ENCODE measurements at places on chromosomes 1 and 21.

- DNase-seq, result no peak
These were observed 95.0 kb upstream of the MROH9 start for GRCh38 chr1:170840371-170840770.

- no peak for DNase-seq
These were observed 598.6 kb downstream of the NPHP4 start for GRCh38 chr1:5393603-5394002.

DNA sequence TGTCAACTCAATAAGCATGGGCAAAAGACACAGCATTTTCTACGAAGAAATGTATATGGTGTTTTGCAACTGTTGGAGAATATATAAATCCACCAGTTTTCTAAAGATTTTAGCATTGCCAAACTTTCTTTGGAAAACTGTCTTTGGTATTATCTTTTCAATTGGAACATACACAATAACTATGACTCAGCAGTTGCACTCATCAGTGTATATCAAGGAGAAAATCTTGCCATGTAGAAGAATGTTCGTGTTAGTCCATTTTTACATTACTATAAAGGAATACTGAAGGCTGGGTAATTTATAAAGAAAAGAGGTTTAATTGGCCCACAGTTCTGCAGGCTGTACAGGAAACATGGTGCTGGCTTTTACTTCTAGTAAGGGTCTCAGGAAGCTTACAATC is 41.1 kb downstream of the PRKAA2 start:
- DNase-seq, result no peak

DNA sequence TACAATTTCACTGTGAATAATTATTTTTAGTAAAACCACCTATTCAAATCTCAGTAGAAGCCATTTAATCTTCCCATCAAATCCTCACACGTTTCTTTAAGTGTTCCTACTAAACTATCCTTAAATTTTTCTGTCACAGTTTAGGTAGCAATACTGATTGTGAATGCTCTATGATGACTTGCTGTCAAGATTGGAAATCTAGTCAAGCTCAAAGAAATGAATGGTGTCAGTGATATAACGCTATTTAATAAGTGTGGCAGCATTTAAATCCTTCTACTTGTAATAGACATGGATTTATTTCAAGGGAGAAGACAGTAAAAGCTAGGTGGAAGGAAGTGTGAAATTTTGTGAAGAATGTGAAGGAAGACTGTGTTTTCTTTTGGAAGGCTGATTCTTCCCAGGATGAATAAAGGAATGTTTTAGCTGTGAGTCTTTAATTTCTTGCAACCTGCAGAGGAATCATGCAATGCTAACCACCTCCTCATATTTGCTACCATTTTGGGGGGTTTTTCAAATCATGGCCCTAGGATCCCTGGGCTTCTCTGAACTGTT is 936.7 kb upstream of the NEGR1 start:
- no peak for DNase-seq

DNA sequence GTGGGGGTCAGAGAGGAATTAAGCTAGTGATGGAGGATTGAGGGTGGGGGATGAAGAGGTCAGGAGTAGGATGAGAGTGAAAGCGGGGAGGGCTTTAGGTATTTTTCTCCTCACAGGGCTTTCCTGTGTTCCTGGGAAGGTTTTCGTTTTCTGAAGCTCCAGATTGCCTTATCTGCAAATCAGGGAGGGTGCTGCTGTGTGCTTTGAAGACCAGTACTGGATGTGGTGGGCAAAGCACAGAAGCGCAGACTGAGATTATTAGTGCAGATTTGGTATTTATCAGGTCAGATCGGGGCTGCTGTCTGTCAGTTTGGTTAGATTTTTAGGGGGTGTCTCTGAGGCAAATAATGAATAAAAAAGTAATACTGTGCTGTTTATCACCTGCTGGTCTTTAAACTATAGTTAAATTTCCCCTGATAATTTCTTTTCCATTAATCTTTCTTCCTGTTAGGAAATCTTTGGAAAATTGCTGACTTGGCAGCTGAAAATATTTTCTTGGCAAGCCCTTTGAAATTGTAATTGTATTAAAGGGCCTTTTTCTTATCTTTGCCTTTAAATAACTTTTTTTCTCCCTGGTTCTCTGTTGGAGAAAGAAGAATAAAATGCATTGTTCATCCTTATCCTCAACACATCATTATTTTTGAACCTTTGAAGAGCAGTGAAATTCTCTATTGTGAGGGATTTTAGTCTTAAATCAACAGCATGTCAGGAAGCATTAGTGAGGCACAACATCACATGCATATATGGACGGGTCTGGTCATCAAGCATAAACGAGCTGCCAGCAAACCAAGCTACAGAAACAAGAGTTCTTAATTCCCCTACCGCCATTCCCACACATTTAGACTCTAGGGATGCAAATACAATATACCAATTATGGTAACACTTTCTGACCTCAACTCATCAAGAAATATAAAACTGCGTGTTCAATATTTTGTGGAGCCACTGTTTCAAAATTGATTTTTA is 139.6 kb downstream of the S1PR1 start:
- no peak for DNase-seq

GRCh38 chr21:16945580-16945979 is 567.3 kb upstream of the CXADR start:
- no peak for DNase-seq

DNA sequence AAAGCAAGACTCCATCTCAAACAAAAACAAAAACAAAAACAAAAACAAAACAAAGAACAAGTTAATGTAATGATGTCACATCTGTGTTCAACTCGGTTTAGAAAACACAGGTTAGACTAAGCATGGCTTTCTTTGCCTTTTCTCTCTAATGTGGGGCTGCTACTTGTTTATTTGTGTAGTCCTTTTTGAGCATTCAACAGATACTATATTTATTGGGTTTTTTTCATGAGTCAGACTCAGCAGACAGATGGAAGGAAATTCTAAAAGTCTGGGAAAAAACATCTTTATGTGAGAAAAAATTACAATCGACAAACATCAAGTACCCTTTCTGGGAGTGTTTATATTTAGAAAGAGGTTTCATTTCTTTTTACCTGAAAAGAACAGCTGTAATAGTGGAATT is 22.3 kb upstream of the OTUD3 start:
- no peak for DNase-seq

GRCh38 chr1:52659356-52659755 is 26.4 kb downstream of the SHISAL2A start:
- DNase-seq, result no peak

DNA sequence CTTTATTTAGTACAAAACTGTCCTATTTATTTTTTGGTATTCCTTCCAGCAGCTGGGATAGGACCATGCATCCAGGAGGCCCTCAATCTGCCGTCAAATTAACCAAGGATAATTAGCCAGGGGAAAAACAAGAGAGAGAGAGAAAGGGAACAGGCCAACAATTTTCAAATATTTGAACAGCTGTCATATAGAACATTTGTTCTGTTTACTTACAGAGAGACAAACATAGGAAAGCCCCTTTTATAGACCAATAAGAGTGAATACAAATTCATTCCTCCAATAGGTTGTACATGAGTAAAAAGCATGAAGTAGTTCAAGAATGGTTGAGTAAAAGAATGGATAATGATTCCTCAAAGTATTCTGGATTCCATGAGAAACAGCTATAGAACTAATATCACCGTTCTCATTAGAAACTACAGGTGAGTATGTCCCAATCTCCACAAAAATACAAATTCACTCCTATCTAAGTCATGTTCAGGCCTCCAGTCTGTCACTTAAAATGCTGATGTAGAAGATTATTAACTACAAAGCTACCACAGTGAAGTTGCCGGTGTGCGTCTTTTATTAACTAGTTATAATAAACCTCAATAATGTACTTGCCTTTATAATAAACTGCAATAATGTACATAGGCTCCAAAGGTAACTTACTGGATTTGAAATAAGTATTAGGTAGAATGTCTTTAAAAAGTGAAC is 64.8 kb upstream of the GNG4 start:
- no peak for DNase-seq

DNA sequence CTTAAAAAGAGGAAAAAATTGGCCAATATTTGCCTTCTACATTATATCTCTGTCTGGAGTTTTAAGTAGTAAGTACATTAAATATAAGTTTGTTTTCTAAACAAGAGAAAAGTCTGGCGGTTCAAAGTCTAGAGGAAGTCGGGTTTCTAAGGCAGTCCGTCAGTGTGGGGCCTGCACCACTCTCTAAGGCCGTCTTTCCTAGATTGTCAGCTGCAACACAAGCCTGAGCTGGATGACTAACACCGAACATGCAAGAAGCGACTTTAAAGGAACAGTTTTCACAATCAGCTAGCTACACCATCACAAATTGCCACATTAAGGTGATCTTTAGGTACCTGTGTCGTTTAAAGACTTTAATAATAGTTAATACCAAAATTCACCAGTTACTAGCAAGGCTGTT is 19.6 kb downstream of the CCSAP start:
- DNase-seq, result no peak

- DNase-seq, result no peak
These were observed 8.2 kb upstream of the TNFRSF25 start for GRCh38 chr1:6473974-6474814.

- no peak for DNase-seq
These were observed at the start of gene KRTAP12-1 for GRCh38 chr21:44681861-44682579. Gene KRTAP12-1 (minus strand): TSS chr21:44682163. CDS start chr21:44682123, 40 bp downstream.

GRCh38 chr1:201383647-201384405 is 6.3 kb upstream of the TNNT2 start:
- no peak for DNase-seq

- DNase-seq, result no peak
These were observed 25.1 kb downstream of the POFUT2 start for GRCh38 chr21:45262616-45263015.

Data from NCI-H460 (cell line).